Activated naive CD4-positive, alpha-beta T cell treated with anti-CD3 and anti-CD28 coated beads, Interleukin-2, amount 10 ng/mL, durations not matched to agents 7 days and 5 days (primary cell): ENCODE measurements at places on chromosomes 13 and 19.

DNA sequence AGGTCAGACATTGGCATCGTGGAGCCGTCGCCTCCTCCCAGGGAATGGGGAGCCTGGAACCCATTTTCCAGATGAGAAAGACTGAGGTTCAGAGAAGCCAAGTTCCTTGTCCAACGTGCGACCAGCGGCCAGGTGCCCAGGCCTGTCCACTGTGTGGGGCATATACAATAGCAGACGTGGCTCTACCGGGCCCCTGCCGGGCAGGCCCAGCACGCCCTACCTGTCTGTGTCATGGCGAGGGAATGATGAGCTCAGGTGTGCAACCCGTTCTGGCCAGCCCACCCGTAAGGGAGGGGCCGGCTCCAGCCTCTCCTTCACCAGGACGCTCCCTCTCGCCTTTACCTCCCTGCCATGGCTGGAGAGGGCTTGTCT, 837 bp downstream of the GNA15 start:
- no peak for DNase-seq

DNA sequence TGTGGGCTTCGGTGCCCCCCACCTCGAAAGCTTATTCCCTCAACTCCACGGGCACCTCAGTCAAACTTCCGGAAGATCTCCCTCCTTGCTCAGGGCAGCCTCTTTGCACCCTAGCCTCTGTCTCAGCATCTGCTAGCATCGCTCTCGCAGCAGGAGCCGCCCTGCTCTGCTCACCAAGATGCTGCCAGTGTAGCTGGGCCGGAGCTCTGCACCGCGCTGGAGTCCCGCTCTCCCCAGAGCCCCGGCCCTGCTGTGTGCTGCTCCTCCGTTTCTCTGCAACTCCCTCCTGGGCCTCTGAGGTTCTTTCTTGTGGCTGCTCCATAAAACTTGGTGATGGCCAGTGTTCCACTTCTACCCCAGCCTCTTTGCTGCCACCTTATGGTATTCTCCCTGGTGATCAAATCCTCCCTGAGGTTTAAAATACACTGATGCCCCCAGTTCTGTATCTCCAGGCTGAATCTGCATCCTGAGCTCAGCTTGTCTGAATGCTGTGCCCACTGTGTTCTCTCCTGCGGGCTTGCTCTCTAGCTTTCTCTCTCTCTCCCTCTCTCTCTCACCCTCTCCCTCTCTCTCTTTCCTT, 198.0 kb downstream of the UQCRFS1 start:
- no peak for DNase-seq

GRCh38 chr13:99558570-99559180, 57.4 kb downstream of the TM9SF2 start:
- DNase-seq: no peak

- DNase-seq: peak; percentile 84
Observed at GRCh38 chr19:7705387-7706187, 3.7 kb upstream of the FCER2 start.

GRCh38 chr13:34842466-34842865, 99.6 kb upstream of the NBEA start:
- no peak for DNase-seq

GRCh38 chr13:98071316-98071715, 71.6 kb upstream of the FARP1 start:
- no peak for DNase-seq

- no peak for DNase-seq
Observed at GRCh38 chr13:69579351-69579750, 528.3 kb upstream of the ATXN8OS start.

- peak; percentile 29 for DNase-seq
Observed at GRCh38 chr19:46954502-46954992, 65.1 kb upstream of the NPAS1 start.

DNA sequence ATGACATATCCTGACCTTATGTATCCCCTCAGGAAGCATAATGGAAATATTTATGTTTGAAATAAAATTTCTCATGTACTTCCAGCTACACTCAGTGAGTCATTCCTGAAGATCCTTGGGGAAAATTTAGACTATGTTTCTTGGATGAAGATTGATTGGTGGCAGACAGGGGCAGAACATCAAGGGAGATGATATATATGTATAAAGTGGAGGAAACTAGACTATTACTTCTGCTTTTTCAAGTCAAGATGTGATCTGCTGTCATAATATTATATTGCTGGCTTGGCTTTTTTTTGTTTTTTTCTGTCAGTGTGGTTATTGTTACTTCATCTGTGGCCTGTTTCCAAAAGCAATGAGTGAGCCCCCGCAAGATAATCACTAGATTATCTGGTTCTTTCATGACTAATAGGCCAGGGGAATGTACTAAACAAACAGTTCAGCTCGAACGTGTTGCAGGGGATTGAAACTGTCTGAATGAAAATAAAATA, 87.2 kb upstream of the TNFSF11 start:
- DNase-seq: no peak

DNA sequence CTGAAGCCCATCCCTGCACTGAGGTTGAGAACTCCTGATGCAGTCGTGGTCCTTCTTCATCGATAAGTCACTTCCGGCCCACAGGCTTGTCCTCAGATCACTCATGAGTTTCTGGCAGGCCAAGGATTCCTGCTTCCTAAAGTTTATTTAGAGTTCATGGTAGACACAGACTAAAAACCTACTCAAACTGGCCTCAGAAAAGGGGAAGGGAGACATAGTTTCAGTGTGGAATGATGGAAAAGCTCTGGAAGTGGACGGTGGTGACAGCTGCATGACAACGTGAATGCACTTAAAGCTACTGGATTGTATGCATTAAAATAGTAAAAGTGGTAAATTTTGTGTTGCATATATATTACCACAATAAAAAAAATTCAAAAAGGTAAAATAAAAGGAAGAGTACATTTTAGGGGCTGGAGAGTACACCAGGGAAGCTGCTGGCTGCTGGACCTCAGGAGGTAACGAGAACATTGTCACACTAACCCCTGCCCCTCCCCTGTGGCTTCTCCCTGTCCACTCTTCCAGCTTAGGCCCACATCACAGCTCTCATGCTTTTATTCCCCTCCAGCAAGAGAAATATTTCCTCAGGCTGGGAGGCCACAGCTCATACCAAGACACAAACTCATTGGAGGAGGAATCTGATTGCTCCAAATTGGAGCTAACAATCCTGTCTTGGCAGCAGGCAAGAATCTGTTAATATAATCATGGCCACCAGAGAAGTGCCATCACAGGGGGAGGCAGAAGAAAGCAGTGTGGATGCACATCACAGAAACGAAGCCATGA, 741.0 kb downstream of the UQCRFS1 start:
- DNase-seq: no peak

DNA sequence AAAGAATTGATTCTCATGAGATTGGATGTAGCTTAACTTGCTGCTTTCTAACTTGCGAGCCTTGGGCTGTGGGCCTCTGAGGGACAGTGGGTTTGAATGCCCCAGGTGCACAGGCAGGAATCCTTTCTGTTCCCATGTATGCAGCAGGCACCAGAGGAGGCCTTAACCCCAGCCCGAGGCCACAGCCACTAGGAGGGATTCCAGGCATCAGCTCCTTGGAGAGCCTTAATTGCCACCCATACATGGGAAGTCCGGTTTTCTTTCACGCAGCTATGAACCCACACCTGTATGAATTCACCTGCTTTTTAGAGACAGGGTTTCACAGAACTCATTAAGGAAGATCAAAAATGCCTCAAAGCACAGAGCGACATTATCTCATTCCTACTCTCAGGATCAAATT, 117.9 kb downstream of the CRYL1 start:
- no peak for DNase-seq

DNA sequence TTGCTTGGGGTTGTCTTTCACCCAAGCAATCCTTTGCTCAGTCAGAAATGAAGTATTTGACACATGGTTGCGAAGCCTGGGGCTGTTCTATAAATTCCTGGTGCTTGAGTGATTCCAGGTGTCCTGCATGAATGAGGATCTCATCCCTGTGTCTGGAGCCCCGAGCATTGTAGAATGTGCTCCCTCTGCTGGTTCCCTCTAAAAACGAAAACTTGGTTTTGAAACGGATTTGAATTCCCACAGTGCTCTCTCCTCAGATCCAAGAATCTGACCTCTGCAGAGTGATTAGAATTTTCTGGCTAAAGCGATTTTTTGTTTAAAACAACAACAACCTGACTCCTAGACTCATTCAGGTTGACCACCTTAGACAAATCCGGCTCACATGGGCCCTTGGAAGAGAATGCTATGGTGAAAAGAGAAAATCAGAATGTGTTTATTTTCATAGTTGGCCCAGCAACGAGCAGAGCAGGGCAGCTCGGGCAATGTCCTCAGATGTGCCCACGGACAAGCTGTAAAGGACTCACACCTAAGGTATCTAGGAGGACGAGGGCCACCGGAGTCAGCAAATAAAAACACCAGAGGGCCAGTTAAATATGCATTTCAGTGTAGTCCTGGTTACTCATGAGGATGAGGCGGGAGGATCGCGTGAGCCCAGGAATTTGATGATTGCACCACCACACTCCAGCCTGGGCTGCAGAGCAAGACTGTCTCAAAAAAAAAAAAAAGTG, 8.7 kb upstream of the ATP12A start:
- DNase-seq: no peak

- no peak for DNase-seq
Observed at GRCh38 chr19:51547397-51548212, 16.1 kb upstream of the SIGLEC6 start.

DNA sequence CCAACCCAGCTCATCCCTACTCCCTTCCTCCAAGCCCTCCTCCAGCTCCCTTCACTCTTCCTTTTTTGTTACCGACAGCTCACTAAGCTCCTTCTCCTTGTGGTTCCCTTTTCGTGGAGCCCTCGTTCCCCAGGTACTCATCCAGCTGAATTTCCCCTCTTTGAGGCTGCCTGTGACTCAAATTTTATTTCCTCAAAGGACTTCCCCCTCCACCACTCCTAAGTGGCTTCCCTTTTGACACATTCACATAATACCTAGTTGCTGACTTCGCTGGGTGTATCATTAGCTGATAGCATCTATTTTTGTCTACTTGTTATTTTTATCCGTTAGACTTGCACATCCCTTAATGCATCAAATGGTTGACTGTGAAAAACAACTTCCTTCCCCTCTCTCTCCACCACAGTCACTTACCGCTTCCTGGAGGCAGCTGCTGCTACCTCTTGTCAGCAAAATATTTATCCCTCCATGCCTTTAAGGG, 14.5 kb downstream of the FFAR2 start:
- DNase-seq: peak; percentile 78

DNA sequence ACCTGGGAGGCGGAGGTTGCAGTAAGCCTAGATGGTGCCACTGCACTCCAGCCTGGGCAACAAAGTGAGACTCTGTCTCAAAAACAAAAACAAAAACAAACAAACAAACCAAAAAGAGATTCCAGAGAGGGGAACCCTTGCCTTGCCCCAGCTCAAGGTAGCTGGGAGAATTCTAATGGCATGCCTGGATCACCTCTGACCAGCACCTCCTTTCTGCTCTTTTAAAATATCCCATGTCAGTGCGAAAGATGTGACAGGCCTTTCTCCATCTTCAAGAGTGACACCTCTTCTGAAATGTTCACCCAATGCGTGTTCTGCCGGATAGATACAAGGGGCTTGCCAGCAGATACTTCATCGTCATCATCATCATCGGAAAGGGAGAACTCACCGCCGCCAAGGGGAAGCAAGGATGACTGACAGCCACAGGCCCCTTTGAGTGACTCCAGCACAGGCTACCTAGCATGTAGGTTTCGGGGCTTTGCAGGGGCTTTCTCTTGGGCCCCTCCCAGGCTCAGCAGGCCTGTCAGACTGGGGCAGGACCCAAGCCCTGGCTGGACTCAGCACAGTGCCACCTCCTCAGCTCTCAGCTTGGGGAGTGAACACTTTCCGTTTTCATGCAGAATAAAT, 18.9 kb upstream of the LRP3 start:
- no peak for DNase-seq

DNA sequence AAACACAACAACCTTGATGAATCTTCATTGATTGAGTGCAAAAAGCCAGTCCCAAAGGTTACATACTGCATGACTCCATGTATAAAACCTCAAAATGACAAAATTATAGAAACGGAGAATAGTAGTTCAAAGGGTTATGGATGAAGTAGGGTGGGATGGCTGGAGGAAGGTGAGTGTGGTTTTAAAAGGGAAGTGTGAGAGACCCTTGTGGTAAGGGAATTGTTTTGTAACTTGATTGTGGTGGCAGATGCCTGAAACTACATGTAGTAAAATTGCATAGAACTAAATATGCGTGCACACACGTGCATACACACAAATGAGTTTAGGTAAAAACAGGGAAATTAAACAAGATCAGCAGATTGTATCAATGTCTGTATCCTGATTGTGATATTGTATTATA, 340.7 kb downstream of the MTUS2 start:
- DNase-seq: no peak

DNA sequence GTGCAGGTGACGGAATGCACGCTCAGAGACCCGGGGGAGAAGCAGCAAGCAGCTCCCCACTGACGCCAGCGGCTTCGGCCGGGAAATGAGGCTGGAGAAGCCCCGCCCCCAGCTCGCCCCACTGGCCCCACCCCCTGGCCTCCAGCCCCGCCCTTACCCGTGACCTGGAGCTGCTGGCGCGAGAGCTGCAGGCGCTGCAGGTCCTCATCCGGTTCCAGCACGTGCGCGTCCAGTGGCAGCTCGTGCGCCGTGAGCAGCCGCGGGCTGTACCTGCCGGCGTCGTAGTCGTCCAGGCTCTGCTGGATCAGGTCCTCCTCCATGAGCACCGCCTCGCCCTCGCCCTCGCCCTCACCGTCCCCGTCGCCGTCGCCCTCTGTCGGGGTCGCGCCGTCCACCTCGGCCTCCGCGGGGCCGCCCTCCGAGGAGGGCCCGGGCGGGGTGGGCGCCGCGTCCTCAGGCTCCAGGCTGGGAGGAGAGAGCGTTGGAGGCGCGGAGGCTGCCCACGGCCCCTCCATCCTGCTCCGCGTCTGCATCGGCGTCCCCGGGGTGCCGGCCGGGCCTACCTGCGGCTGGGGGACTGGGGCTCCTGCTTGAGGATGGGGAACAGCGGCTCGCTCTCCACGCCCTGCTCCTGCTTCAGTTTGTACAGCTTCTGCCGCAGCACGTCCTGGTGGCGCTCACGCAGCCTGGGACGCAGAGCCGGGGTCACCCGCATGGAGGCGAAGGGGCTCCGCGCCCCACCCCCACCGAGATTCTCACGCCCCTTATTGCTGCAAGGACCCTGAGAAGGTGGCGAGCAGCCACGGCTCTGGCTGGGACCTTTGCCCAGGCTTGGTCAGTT, 6.4 kb upstream of the TBXA2R start:
- no peak for DNase-seq

- DNase-seq: no peak
Observed at GRCh38 chr19:28694812-28695211, 518.1 kb downstream of the UQCRFS1 start.

- no peak for DNase-seq
Observed at GRCh38 chr19:49009828-49010227, 7.1 kb downstream of the LHB start.

GRCh38 chr13:81722456-81722855, 1381.5 kb upstream of the SPRY2 start:
- no peak for DNase-seq

GRCh38 chr19:41533671-41534215, 42.2 kb upstream of the CEACAM21 start:
- no peak for DNase-seq

GRCh38 chr13:98158172-98158899, 15.4 kb downstream of the FARP1 start:
- no peak for DNase-seq

- DNase-seq: no peak
Observed at GRCh38 chr19:18754501-18754900, 36.6 kb downstream of the COMP start.

- DNase-seq: no peak
Observed at GRCh38 chr19:33408116-33408515, 34.6 kb downstream of the CEBPG start.

GRCh38 chr13:111900390-111901131, 166.4 kb upstream of the SOX1 start:
- peak; percentile 14 for DNase-seq
